ENCODE measurements at places on chromosomes 5 and 9.

GRCh38 chr5:104082754-104083153 lies 520.2 kb upstream of the NUDT12 start:
- DNase-seq = no peak

GRCh38 chr5:69468631-69469030 lies 24.0 kb upstream of the OCLN start:
- no peak for DNase-seq

GRCh38 chr5:73805449-73805848 lies 179.5 kb downstream of the ARHGEF28 start:
- DNase-seq = no peak

- DNase-seq = no peak
Observed at GRCh38 chr5:74432216-74432615, 208.3 kb downstream of the ENC1 start.

GRCh38 chr5:76548525-76549229 lies 74.5 kb downstream of the F2RL2 start:
- no peak for DNase-seq

- peak; percentile 52 for DNase-seq
Observed at GRCh38 chr5:139482050-139482889, at the start of gene STING1. Gene STING1, minus strand, starts transcription at chr5:139482758. Its CDS starts 1,054 bp downstream, at chr5:139481704.

- DNase-seq = no peak
Observed at GRCh38 chr9:34992376-34992951, 2.9 kb downstream of the DNAJB5 start.

DNA sequence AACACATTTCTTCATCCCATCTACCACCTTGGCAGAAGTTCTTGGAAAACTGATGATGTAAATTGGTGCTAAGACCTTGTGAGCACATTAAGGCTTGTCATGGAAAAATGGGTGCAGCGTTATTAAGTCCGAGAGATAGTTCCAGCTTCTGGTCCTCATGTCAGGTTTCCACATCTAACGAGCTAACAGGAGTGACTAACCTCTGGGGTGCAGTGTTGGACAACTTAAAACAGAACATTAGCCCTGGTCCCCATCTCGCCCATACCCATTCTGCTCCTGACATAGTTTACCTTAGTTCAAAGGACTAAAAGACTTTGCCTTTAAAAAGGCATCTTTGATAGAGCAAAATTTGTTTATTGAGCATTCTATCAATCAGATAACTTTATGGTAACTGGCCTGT lies 128.0 kb downstream of the SLC1A3 start:
- no peak for DNase-seq

DNA sequence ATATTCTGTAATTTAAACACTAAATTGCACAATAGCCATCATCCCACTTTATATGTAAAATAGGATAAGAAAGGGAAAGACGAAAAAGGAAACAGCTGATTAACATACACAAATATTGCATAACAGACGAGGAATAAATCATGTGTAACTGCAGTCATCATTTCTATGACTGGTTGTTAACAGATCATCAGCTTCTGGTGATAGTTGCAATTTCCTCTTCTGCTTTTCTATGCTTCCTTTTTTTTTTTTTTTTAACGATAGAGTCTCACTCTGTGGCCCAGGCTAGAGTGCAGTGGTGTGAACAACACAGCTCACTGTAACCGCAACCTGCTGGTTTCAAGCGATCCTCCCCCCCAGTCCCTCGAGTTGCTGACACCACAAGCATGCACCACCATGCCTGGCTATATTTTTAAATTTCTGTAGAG lies 22.5 kb upstream of the JAKMIP2 start:
- no peak for DNase-seq

DNA sequence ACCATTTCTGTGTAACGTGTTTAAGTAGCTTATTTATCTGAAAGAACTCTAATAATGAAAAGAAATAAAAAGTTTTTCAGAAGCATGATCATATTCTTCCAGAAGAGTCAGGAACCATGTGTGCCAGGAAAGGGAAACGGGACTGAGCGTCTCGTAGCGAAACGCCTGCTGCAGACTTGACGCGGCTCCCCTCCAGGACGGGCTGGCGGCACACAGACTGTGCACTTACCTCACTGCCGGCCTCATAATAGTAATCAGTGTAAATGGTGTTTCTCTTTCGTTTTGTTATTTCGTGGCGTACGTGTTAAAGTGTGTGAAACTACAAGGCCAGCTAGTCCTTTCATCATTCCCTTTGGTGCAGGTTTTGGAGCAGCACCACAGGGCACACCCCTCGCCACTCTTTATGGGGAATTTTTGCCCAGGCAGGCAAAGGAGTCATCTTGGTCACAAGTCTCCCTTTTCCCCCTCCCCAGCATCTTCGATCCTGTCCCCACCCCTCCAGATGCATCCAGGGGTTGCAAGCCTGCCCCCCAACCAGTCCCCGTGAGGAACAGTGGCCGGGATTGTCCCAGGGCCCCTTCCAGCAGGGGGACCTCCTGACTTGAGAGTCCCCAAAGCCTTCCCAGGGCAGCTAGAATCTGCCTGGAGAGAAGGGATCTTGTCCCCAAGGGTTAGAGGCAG lies 233.1 kb downstream of the FANCC start:
- no peak for DNase-seq

- peak; percentile 59 for DNase-seq
Observed at GRCh38 chr9:1619915-1620710, 395.0 kb upstream of the SMARCA2 start.

- no peak for DNase-seq
Observed at GRCh38 chr9:106883030-106883429, 20.1 kb downstream of the ZNF462 start.

- DNase-seq = no peak
Observed at GRCh38 chr9:130990306-130990977, 18.5 kb upstream of the LAMC3 start.

- no peak for DNase-seq
Observed at GRCh38 chr9:121206516-121207370, 5.1 kb upstream of the RAB14 start.

- no peak for DNase-seq
Observed at GRCh38 chr9:97625620-97626019, 7.5 kb downstream of the TSTD2 start.

- no peak for DNase-seq
Observed at GRCh38 chr9:93096811-93097382, 880 bp downstream of the CARD19 start.

GRCh38 chr9:101787891-101788290 lies 49.4 kb upstream of the GRIN3A start:
- no peak for DNase-seq

GRCh38 chr5:76111477-76112174 lies 28.4 kb downstream of the SV2C start:
- DNase-seq = no peak

- no peak for DNase-seq
Observed at GRCh38 chr9:31612336-31613030, 772.0 kb upstream of the ACO1 start.

DNA sequence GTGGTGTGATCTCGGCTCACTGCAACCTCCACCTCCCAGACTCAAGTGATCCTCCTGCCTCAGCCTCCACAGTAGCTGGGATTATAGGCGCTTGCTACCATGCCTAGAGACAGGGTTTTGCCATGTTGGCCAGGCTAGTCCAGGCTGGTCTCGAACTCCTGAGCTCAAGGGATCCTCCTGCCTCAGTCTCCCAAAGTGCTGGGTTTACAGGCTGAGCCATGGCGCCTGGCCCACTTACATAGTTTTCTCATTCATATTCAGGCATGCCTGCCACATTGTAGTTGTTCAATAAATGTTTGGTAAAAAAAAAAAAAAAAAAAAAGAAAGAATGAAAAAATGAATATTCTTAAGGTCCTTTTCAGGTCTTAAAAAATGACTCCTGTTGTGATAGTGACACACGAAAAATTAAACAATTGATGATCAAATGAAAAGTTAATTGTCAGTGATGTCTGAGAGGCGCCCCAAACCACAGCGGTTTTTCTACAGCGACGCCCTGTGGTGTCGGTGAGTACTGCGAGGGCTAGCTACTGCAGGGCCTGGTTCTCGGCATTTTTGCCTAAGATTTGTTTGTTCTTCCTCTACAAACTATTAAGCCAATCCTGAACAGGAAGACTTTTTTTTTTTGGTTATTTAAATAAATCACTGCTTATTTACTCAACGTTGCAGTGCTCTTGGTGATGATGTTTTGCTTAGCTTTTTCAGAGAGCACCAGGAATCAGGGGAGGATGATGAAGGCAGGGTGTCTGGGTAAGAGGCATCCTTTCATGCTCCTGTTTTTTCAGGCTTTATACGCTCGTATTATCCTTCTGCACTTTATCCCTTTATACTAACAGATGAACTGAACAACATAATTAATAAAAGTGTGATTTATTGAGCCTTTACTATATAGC lies 67.0 kb upstream of the DPYSL3 start:
- no peak for DNase-seq

DNA sequence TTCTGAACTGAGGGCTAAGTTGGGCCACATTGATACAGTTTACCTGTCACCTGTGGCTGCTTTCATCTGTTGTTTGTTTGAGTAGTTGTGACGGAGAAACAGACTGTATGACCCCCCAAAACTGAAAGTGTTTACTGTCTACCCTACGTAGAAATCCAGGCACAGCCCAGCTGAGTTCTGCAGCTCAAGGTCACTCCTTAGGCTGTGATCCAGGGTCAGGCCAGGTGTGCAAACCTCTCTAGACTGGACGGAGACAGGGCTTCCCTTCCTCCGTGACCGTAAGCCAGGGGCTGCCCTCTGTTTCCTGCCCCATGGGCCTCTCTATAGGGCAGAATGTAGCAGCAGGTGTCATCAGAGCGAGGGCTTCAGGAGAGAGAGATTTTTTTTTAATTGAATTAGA lies 207.9 kb upstream of the OTULINL start:
- DNase-seq = no peak

DNA sequence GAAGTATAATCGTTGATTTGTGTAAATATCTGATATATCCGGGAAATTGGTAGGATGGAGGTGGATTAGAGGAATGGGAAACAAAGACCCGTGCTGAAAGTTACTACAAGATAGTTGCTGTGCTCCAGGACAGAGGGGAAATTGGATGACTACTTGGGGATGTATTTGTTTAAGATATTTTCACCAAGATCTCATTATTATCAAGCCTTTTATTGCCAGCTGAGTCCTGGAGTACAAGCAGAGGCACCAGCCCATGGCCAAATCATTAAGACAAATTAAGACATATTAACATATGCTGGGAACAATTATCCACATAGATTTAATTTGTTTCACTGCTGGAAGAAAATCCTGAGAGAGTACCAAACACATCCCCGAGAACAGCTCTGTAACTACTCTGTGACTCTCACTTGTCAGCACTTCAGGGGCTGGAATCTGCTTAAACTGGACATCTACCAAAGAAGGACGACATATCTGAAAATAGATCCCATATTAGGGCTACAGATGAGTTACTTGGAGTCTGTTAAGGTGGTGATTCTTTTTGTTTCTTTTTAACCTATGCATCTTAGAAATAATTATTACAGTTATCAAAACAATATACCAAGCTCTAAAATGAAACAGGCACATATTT lies 68.2 kb downstream of the SLC1A1 start:
- no peak for DNase-seq

DNA sequence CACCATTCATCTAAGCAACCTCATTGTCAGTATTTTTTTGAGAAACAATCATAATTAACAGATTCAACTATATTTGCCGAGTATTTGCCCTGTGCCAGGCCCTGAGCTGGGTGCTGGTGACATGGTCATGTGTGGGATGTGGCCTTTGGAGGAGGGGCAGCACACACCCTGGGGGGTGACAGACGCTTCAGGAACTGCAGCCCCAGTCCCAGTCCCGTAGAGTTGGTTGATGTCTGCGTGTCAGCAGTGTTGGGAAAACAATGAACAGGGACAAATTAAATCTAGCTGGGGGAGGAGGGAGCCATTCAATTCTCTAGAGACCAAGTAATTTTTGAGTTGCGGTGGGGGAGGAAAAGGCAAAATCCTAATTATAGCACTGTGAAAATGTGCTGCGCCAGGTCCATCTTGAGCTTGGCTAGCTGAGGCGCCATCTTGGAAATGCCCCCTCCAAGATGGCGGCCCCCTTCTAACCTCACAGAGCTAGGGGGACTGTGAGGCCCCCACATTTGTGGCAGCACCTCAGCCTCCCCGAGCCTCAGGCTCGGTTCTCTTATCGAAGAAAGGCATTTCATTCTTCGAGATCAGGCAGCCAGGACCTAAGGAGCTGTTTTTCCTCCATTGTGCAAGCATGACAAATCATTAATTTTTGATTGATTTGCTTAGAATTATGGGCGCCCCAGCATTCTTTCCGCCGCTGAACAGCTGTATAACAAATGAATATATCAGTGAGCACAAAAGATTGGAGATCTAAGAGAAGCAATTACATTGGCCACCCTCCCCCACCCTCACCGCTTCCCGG lies 87.8 kb downstream of the ZNF618 start:
- no peak for DNase-seq

GRCh38 chr9:122128007-122128968 lies 31.3 kb downstream of the NDUFA8 start:
- no peak for DNase-seq

DNA sequence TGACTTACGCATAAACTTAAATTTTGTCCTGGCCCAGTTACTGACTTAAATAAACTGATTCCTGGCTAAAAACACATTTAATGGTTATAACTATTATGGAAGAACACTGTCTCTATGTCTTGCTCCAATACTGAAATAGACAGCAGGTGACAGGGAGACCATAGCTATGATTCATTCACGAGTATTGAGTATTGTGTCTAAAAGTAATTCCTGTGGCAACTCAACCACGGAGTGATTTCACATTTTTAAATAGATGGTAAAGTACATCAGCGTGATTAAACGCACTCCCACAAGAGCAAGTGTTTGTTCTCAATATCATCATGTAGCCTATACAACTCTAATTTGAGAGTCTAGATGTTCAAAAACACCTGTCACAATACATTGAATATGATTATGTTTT lies 35.9 kb upstream of the PCSK1 start:
- no peak for DNase-seq

GRCh38 chr5:11758321-11758720 lies 145.9 kb downstream of the CTNND2 start:
- no peak for DNase-seq

DNA sequence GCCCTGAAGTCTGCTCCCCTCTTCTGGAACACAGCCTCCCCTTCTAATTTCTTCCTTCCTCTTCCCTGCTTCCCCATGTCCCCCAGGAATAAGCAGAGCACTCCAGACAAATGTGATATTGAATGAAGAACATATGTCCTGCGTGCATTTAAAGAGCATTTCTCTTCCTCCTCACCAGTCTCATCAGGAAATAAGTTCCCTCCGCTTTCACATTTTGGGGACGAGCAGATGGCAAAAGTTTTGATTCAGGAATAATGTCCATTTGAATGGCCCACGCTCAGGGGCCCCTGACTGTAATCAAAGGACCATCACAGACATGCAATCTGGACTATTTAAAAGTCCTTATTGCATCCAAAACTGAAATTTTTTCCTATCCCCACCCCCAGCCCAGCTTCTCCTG lies 316.1 kb downstream of the CDK5RAP2 start:
- DNase-seq = no peak

Data from forelimb muscle (tissue), 1 donor.